ENCODE measurements at places on chromosomes 1 and 21. TPM values are rescaled to one million over a fixed set of nuclear protein-coding genes. Genes with fewer than 3 reads are reported as not detected.

DNA sequence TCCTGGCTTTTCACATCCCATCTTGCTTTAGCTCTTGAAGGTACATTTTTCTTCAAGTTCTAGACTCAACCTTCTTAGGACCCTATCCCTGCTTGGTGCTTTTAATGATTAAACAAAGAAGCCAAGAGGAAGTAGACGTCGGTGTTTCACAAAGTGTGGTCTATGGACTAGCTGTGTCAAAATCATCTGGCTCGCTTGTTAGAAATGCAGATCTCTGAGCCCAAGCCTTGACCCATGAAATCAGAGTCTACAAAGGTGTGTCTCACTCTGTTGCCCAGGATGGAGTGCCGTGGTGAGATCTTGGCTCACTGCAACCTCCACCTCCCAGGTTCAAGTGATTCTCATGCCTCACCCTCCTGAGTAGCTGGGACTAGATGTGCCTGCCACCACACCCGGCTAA is 295.5 kb upstream of the KAZN start:
- no peak for DNase-seq

- no peak for DNase-seq
Observed at GRCh38 chr1:6538956-6539355, 15.4 kb downstream of the NOL9 start.

DNA sequence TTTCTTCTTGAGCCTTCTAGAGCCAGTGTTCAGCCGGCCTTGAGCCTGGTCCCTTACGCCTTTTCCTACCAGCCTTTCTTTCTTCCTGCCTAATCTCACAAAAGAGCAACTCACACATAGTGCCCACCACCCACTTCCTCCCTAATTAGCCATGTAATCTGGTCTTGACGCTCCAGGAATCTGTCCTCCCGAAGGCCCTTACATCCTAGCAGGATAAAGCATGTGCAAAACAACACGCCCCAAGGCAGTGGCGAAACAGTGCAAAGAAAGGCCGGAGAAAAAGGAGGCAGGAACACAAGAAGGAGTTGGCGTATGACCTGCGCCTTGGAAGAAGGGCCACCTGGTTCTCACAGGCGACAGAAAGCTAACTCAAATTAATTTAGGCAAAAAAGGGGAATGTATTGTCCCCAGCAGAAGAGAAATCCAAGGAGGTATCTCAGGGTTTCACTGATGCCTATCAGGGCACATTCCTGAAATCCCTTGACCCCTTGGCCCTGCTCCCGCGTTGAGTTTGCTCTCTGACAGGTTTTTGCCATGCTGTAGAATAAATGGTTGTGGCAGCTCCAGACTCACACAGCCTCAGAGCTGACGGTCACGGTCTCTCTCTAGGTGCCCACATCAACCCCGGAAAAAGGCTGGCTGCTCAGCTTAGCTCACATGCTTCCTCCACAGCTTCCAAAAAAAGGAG is 79.0 kb downstream of the ZNF281 start:
- DNase-seq, result no peak

ATP1A4 gene
- total RNA-seq, result not detected

GRCh38 chr1:40706626-40707025 is 15.1 kb downstream of the NFYC start:
- DNase-seq, result no peak

FCAMR gene
- not detected for total RNA-seq

DNA sequence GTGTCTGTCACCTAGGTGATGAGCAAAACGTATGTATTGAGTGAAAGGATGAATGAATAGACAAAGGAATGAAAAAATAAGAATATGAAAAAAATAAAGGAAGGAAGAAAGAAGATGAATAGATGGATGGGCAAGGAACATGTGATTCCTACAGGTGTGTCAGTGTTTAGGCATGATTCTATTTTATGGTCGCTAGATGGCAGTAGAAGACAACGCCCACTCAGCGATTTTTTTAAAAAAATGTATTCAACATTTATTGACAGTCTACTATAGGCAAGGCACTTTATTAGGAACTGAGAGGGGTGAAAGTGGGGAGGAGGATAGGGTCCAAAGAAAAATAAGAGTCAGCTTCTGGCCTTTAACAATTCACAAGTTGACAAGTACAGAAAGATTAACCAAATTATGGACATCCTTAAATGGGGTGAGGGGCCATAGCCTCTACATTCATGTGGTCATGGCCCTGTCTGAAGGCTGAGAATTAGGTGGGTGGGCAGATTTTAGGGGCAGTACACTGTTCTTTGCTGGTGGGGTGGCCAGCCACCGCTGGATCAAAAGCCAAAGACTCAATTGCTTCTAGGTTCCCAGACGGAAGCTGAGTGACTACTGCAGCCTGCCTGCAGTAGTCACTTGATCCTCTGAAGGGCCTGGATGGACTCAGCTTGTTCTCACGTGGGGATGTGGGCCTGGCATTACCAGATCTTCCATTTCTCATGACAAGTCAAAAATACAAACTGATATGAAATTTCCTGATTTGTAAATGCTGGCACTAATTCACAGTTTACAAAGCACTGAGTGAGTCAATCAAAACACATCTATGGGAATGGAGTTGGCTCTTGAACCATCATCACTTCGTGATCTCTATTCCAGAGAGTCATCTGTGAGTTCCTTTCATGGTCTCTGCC is 83.9 kb downstream of the FASLG start:
- DNase-seq, result no peak

RUNX3 gene
- total RNA-seq, result 1.8 TPM

DNA sequence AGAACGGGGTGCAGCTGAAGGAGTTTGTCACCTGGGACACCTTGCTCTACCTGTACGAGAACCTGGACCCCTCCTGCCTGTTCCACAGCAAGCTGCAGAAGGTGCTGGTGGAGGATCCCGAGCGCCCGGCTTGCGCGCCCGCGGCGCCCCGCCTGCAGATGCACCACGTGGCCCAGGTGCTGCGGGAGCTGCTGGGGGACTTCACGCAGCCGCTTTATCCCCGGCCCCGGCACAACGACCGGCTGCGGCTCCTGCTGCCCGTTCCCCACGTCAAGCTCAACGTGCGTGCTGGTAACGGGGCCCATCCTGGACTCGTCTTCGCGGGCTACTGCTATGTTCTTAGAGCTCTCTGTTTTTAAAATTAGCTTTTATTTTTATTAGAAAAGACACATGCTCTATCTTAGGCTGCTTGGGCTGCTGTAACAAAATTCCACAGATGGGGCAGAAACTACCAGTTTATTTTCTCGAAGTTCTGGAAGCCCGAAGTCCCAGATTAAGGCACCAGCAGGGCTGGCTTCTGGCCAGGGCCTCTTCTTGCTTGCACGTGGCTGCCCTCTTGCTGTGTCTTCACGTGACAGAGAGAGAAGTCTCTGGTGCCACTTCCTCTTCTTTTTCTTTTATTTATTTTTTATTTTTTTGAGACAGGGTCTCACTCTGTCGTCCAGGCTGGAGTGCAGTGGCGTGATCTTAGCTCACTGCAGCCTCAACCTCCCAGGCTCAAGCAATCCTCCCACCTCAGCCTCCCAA is 38.1 kb downstream of the TRPM2 start:
- peak; percentile 86 for DNase-seq

- DNase-seq, result no peak
Observed at GRCh38 chr1:106768077-106768476, 288.4 kb upstream of the PRMT6 start.

- DNase-seq, result no peak
Observed at GRCh38 chr1:236869911-236870310, 74.8 kb downstream of the MTR start.

GRCh38 chr1:77413541-77414335 is 131.9 kb downstream of the AK5 start:
- DNase-seq, result no peak

- DNase-seq, result no peak
Observed at GRCh38 chr1:192476802-192477298, 98.7 kb upstream of the RGS1 start.

- no peak for DNase-seq
Observed at GRCh38 chr1:169043823-169044222, 62.7 kb upstream of the ATP1B1 start.

DNA sequence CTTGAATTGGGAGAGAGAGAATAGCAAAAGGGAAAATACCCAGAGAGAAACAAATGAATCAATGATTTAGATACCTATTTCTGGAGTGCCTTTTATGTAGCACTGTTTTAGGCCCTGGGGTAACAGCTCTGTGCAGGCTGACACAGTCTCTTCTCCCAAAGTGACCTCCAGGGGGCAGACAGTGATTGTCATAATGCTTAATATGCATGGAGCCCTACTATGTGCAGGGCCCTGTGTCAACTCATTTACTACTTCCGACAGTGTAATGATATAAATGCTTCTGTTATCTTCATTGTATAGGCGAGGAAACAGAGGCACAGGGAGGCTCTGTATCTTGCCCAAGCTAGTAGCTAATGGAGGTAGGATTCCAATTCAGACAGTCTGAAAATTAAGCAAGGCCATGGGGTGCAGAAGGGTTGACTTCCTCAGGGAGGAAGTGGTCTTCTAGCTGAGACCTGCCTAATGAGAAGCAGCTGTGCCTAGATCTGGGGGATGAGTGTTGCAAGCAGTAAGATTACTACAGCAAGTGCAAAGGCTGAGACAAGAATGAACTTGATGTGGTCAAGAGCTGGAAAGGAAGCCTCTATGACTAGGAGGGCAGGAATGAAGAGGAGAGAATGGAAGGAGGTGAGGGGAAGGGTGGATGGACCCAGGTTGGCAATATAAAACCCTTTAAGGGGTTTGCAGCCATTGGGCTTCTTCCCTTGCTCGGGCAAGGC is 16.2 kb upstream of the SERINC2 start:
- DNase-seq, result no peak

PTGS2 gene
- 1.5 TPM for total RNA-seq

- DNase-seq, result no peak
Observed at GRCh38 chr1:223706077-223706973, 6.0 kb upstream of the CAPN2 start.

ASAP3 gene
- 27.6 TPM for total RNA-seq

EVI5 gene
- 66.8 TPM for total RNA-seq

DNA sequence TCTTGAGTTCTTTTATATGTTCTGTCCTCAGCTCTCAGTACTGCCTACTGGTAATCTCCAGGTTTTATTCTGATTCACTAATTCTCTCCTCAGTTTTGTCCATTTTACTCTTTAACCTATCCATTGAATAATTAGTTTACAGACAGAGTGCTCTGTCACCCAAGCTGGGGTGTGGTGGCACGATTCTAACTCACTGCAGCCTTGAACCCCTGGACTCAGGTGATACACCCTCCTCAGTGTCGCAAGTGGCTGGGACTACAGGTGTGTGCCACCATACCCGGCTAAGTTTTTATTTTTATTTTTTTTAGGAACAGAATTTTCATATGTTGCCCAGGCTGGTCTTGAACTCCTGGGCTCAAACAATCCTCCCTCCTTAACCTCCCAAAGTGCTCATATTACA is 14.0 kb downstream of the RAB4A start:
- DNase-seq, result no peak

DNA sequence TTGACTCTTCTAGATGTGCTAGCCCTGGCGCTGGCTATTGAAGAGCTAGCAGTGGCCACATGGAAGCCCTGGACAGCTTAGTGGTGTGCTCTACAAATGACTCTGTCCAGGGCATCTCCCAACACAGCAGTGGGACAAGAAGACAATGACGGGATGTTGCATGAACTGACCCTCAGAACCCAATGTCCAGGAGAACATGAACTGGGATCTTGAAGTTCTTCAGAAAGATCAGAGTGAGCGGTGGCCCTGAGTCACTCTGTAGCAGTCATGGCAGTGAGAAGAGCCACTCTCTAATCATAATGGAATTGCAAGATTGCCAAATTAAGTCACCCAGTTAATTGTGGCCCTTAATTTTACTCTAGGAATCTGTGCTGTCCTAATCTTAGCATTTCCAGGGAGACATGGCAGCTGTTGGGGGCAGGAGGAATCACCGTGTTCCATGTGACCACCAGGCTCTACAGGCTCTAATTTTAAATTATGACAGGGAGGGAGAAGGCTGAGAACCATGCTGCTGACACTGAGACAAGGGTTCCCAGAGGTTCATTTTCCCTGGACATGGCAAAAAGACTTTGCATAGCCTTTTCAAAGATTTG is 10.2 kb upstream of the OBSCN start:
- DNase-seq, result peak; percentile 14

MAB21L3 gene
- 0.21 TPM for total RNA-seq

WNT9A gene
- 2.7 TPM for total RNA-seq

NLRP3 gene
- total RNA-seq, result 0.15 TPM

DNA sequence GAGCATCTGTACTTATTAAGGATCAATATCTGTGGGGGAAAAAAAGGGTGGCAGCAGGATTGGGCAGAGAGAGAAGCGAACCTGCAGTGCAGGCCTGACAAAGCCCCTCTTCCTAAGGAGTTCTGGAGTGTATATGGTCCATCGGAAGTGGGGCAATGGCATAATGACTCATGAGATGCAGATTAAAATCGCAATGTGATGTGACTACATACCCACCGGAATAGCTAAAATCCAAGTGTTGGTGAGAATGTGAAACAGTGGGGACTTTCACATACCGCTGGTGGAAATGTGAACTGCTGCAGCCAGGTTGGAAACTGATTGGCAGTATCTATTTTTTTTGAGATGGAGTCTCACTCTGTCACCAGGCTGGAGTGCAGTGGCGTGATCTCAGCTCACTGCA is 8.2 kb upstream of the CREG1 start:
- DNase-seq, result no peak

MROH9 gene
- not detected for total RNA-seq

DNA sequence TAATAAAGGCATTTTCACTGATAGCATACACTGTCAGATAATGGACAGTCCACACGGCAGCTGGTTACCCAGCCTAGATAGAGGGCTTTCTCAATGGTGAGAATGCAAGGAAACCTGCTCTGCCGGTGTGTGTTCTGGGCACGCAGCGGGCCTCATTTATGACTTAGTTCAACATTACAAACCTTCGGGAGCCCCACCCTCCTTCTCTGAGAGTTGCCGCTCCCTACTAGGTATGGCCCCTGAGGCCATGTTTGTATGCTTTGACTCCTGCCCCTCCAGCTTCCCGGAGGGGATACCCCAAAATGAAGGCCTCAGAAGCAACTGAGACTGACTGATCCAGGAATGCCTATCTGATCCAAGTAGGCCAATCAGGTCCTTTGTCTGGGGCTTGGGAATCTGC is 17.2 kb upstream of the FABP3 start:
- no peak for DNase-seq

All from chondrocyte (in vitro differentiated cells).